Left renal cortex interstitium (tissue), 4 donors: ENCODE measurements at places on chromosomes 3 and 15.

- no peak for DNase-seq
Observed at GRCh38 chr15:88711806-88712205, 73.0 kb downstream of the ISG20 start.

DNA sequence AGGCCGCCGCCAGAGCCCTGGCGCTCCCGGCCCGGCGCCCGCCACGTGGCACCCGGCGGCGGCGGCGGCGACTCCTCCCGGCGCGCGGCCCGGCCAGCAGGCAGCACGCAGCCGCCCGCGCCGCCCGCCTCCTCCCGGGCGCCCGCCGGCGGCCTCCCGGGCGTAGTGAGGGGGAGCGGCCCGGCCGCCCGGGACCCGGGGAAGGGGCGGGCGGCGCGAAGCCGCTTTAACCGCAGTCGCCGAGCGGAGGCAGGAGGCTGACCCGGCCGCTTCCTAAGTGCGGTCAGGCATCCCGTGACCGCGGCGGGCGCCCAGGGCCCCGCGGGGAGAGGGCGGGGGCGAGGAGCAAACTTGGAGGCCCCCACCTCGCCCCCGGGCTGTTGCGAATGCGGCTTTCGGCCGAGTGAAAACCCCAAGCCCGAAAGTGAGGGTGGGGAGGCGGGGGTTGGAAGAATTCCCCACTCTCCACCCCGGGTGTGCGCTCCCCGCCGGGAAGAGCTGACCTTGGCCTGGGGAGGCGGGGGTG lies 1.7 kb upstream of the HES1 start:
- no peak for DNase-seq

DNA sequence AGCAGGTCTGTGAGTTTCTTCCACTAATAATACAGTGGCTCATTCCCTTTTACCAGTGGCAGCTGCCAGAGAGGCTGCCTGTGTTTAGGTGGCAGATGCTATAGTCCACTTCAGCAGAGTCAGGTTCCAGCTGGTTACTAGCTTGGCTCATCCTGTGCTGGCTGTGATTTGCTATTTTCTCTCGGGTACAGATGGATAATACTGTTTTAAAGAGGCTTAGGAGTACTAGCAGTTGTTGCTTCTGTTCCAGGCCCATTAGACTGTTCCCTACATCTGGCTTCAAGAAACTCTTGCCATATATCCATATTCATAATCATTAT lies 41.0 kb downstream of the ZNF609 start:
- no peak for DNase-seq

GRCh38 chr15:66740802-66741201 lies 38.8 kb downstream of the SMAD6 start:
- DNase-seq, result no peak

DNA sequence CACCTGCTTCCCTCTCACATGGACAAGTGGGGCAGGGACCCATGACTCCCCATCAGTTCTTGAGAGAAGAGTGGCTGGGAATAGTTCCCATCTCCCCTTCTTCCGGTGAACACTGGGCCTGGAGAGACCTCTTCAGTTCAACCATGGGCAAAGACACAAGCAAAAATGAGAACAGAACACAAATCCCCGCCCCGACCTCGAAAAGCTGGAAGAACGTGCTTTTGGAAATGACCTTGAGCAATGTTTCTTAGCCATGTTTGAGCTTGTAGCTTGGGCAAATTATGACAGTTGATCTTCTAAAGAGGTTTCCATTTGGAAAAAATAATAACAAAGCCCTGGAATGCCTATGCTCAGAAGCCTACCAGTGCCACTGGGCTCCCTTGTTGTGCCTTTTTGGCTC lies 59.0 kb downstream of the FAM174B start:
- DNase-seq, result no peak

- no peak for DNase-seq
Observed at GRCh38 chr3:171753025-171753472, 57.2 kb downstream of the PLD1 start.

- DNase-seq, result no peak
Observed at GRCh38 chr3:56890448-56891091, 88.8 kb upstream of the ARHGEF3 start.

DNA sequence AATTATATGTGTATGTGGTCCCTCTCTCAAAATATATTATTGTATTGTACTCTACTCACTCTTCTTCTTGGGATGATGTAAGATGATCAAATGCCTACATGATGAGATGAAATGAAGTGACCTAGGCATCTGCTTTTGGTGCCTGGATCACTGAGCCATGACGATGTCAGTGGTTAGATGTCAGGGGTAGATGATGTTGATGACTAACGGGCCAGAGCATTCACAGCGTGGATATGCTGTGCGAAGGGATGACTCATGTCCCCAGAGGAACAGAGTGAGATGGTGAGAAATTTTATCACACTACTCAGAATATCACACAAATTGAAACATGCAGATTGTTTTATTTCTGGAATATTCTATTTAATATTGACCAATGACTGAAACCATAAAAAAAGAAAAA lies 233.9 kb upstream of the CADM2 start:
- DNase-seq, result no peak

GRCh38 chr3:76912841-76913383 lies 127.0 kb upstream of the ROBO2 start:
- peak; percentile 59 for DNase-seq

- DNase-seq, result no peak
Observed at GRCh38 chr3:140145528-140145927, 210.5 kb downstream of the CLSTN2 start.

- no peak for DNase-seq
Observed at GRCh38 chr15:40894681-40895448, 615 bp downstream of the VPS18 start.

GRCh38 chr3:148006508-148006907 lies 597.3 kb downstream of the ZIC1 start:
- no peak for DNase-seq

DNA sequence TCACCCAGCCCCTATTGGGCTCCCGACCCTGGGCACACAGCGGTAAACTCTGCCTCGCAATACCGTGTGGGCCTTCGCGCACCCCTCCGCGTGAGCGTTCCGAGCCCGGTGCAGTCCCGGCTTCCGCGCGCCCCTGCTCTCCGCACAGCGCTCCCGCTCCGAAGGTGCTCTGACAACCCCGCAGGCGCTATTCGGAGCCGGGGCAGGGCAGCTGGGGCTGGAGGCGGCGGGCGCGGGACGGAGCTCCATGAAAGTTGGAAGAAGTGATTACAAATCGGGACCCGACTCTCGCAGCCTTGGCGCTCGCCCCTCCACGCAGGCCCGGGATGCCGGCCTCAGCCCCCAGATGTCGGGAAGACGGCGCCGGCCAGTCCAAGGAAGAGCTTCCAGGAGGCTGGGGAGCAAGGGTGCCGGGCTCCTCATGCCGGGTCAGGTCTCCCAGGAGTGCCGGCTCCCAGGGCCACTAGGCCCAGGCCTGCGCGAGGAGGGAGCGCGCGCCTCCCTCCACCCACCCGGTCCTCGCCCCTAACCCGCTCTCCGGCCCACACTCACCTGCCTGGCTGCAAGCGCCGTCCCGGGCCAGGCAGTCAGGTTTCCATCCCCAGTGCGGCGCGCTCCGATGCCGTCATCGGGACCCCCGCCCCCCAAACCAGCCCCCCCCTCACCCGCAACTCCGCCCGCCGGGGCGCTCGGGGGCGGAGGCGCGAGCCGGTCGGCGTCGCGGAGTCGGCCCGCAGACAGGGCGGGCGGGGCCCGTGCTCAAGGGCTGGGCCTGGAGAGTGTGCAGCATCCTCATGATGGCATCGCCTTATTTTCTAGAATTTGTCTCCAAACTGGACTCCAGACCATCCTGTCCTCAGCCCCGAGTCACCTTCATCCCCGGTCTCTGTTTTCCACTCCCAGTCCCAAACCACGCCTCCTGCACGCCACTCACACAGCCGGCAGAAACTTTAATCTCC lies at the start of gene KIF7:
KIF7 (minus strand) TSS at position 621 of the 959 bp plus-strand sequence. CDS start 2,537 bp downstream, outside the sequence.
- peak; percentile 48 for DNase-seq

DNA sequence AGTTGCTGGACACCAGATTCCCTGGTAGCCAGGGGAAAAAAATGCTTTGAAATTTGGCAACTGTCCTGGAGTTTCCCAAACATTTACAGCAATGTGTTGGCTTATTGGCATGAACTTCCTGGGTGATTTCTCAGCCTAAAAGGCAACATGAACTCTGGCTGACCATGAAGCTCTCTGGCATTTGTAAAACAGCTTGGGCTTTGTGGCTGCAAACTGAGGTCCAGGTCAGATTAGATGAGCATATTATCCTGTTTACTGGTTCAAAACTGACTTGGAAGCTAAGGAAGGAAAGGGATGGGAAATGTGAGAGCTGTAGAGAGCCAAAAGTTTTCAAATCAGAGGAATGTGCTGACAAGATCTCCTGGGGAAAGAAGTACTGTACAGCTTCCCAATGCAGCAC lies 139.0 kb downstream of the P3H2 start:
- no peak for DNase-seq
